ENCODE measurements at places on chromosomes 11 and 22.

- DNase-seq: no peak
Measured at GRCh38 chr11:14369598-14369997, 10.6 kb upstream of the RRAS2 start.

DNA sequence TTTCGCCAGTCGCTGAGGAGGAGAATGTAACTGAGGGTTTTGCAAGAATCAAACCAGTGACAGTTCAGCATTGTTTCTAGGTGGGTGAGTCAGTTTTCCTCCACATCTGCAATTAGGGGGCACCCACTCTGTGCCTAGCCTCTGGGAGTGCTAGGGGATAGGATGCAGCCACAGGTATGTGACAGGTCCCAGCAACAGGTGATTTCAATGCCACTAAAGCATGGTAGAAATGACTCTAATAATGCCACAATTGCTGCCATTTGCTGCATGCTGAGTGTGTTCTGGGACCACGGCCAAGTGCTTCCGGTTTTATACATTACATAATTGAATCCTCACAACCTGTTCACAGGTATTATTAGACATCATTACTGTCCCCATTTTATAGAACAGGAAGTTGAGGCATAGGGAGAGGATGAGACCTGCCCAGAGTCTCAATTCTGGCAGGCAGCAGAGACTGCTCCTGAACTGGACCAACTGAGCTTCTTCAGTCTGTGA is 556 bp downstream of the CRYBB2 start:
- no peak for DNase-seq

DNA sequence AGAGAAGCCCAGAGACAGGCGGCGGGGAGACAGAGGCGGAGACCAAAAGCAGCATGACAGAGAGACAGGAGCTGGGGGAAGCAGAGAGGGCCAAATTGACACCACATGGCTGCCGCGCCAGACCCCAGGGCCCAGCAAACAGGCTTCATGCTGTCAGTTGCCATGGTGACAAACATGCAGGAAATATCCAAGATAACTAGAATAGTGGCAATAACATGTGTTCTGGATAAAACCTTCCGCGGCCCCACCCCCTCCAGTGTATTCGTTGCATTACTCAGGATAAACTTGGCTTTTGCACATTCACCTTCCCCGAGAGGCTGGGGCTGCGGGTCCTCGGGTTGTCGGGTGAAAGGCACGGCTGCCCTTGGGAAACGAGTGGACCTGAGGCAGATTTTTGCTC is 49.9 kb upstream of the CDON start:
- DNase-seq: no peak

GRCh38 chr11:134036492-134037045 is 32.3 kb upstream of the JAM3 start:
- no peak for DNase-seq

- no peak for DNase-seq
Measured at GRCh38 chr11:119720311-119720913, 8.6 kb downstream of the NECTIN1 start.

- no peak for DNase-seq
Measured at GRCh38 chr11:128563942-128564641, 23.3 kb downstream of the ETS1 start.

DNA sequence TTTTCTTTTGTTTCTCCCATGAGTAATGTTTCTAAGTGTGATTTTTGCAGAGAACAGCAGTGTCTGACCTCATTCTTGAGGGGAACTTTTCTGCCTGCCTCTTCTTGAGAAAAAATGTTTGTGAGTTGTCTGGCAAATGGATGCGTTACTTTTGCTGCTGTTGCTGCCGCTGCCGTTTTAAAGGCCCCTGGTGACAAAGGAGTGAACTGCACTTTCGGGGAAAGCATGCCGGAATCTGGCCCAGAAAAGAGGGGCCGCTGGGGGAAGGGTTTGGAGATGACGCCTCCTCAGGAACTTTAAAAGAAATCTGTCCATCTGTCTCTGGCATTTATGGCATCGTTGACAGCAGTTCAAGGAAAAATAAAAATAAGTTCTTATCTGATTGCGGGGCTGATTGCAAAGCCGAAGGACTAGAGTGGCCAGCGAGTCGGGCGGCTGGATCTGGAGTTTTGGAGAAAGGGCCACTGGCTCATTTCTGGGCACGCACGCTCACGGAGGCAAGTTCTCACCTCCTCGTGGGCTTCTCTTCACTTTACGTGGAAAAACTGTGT is 16.5 kb downstream of the ZBTB16 start:
- no peak for DNase-seq

All from stimulated activated CD8-positive, alpha-beta memory T cell treated with anti-CD3 and anti-CD28 coated beads, Interleukin-4, amount 100 ng/mL, for 4 hours (primary cell).